ENCODE measurements at places on chromosomes 1 and 21. TPM values are rescaled to one million over a fixed set of nuclear protein-coding genes. Genes with fewer than 3 reads are reported as not detected.

DNA sequence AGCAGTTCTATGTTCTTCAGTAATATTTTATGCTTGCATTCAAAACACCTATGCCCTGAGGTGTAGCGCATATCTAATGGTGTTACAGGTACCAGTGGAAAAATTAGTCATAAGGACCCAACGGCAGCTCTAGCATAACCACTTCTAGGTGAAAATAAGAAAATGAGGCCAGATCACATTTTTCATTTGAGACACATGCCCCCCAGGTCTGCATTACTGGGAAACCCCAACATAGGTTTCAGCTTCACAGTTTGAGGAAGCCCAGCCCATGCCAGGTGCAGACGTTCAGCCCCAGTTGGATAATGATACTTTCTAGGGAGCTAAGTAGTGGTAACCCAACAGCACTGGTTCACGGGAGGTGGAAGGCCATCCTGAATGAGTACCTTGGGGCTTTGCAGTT is 129.8 kb downstream of the CNIH3 start:
- H3K27me3 ChIP-seq, result no peaks in the 10 kb centered on the region
- H3K4me3 ChIP-seq, result no peak overlapping the region
- no peaks in the 10 kb centered on the region for H3K4me1 ChIP-seq
- H3K36me3 ChIP-seq, result no peaks in the 10 kb centered on the region
- no peak for DNase-seq

DNA sequence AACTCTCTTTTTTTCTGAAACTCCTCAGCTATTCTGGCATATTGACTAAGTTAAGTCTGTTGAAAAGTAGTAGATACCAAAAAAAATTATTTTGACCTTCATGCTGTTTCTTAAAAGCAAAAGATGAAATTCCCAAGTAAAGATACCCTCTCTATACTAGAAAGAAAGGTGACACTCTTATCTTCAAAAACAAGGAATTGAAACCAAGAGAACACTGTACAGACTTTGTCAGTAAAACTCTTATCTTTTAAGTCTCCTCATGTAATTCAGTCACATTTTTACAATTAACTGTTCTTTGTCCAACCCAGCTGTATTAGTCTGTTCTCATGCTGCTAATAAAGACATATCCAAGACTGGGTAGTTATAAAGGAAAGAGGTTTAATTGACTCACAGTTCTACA is 496.2 kb downstream of the LTN1 start:
- no peaks in the 10 kb centered on the region for H3K27me3 ChIP-seq
- no peak for DNase-seq
- H3K36me3 ChIP-seq, result no peaks in the 10 kb centered on the region

- DNase-seq, result no peak
- no peak overlapping the region for H3K27ac ChIP-seq
- H3K4me3 ChIP-seq, result no peak overlapping the region
- peaks cover 96% of the 10 kb centered on the region for H3K36me3 ChIP-seq
- no peaks in the 10 kb centered on the region for H3K4me1 ChIP-seq
Observed at GRCh38 chr1:27891196-27891889, 19.0 kb downstream of the THEMIS2 start.

GRCh38 chr1:65418522-65419185 is 1.8 kb upstream of the LEPR start:
- no peak for DNase-seq
- no peaks in the 10 kb centered on the region for H3K36me3 ChIP-seq
- no peak overlapping the region for H3K4me3 ChIP-seq

DNA sequence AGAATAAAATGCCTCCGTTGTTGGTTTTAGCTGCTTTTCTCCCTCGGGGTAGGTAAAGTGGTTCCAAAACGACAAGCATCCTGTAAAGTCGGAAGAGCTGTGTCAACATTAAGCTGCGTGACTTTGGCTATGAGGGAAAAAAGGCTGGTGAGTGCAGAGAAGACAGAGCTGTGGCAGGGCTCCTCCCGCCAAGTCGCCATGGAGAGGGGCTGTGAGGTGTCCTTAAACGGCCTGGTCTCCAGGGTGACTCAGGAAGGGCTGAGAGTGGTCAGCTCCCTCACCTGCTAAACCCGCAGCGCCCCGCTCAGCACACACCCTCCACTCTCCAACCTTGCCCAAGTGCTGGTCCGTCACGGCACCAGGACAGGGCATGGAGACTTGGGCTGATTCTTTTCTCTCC is 91.6 kb upstream of the SAMD11 start:
- H3K36me3 ChIP-seq, result peaks cover 25% of the 10 kb centered on the region
- DNase-seq, result no peak
- no peaks in the 10 kb centered on the region for H3K4me1 ChIP-seq
- no peaks in the 10 kb centered on the region for H3K27me3 ChIP-seq

DNA sequence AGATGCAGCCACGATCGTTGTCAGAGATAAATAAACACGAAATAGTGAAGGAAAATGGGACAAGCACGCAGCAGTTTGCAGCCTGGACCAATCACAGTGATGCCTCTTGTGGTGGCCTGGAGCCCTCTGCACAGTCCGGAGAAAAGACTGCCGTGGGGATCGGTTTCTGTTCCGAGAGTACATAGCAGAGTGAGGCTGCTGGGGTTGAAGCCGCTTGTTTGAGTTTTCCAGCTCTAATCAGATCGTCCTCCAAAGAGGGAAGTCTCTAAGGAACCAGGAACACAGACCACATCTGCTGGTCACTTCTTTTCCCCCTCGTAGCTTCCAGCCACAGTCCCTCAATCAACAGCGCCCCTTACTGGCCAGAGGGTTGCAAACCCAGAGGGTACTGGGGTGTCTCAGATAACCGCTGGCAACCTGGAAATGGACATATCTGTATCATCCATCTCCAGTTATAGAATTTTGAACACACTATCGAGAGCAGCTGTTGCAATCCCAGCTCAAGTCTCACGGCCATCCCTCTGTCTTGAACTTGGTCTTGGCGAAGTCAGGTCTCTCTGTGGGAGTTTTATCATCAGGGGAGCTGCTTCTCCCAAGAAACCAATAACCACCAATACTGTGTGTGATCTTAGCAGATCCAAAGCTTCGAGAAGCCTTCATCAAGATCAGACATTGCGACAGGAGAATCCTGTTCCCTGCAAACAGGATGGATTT is 57.4 kb downstream of the OLIG1 start:
- no peak overlapping the region for H3K27ac ChIP-seq
- H3K4me3 ChIP-seq, result peak overlapping the region; percentile 23
- peak; percentile 87 for DNase-seq
- peaks cover 9% of the 10 kb centered on the region for H3K27me3 ChIP-seq
- H3K4me1 ChIP-seq, result peaks cover 7% of the 10 kb centered on the region
- no peaks in the 10 kb centered on the region for H3K36me3 ChIP-seq

- peaks cover 5% of the 10 kb centered on the region for H3K4me1 ChIP-seq
- H3K4me3 ChIP-seq, result no peak overlapping the region
- no peak overlapping the region for H3K27ac ChIP-seq
- H3K27me3 ChIP-seq, result no peaks in the 10 kb centered on the region
- no peaks in the 10 kb centered on the region for H3K36me3 ChIP-seq
- DNase-seq, result no peak
Observed at GRCh38 chr21:28334407-28334806, 658.3 kb downstream of the LTN1 start.

Gene LHX8
- total RNA-seq, result not detected

GRCh38 chr1:100516857-100517256 is 21.1 kb upstream of the GPR88 start:
- no peak for DNase-seq
- H3K27me3 ChIP-seq, result no peaks in the 10 kb centered on the region
- H3K4me1 ChIP-seq, result no peaks in the 10 kb centered on the region

Gene SDC3
- total RNA-seq, result 47.2 TPM

DNA sequence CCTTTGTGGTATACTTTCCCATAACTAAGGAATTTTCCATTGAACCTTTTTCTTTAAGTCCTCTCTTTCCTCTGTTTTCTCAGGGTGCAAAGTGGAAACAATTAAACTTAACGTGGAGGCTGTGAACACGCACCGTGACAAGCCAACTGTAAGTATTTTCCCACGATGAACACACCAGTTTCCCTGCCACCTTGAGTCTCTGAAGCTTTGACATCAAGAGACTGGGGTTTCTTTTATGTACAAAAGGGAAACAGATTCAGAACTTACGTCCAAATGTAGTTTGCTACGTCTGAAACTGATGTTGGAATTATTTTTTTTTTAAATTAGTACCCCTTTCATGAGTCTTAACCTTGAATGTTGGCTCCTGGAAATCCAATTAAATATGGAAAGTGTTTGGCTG is 17.2 kb upstream of the C4BPB start:
- H3K4me1 ChIP-seq, result peaks cover 31% of the 10 kb centered on the region
- H3K36me3 ChIP-seq, result peaks cover 90% of the 10 kb centered on the region
- no peak overlapping the region for H3K4me3 ChIP-seq
- no peak overlapping the region for H3K27ac ChIP-seq
- DNase-seq, result no peak

Gene SH3BGRL3
- total RNA-seq, result 7.2 TPM

DNA sequence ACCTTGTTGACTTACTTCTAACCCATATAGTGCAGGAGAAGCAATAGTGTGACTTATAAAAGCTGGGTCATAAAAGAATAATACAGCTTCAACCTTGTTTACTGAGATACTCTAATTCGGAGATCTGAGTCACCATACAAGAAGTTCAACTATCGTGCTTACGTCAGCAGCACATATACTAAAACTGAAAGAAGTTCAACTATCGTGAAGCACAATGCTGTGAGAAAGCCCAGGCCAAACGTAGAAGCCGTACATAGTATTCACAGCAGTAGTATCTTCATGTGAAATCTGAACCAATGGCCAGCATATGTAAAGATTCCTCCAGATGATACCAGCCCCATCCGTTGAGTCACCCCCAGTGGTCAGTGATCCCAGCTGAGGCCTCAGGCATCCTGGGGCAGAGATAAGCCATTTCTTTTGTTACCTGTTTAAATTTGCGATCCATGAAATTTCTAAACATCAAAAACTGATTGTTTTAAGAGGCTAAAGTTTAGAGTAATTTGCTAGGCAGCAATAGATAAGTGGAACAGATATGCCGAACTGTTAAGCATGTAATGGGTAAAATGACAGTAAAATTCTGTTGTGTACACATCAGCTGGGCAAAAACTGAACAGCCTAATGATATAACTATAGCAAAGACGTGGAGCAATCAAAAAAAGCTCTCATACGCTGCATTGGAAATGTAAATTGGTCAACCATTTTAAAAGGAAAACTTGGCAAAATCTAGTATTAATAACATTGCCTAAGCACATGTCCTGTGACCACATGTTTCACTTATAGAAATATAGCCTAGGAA is 53.9 kb upstream of the SAMD13 start:
- H3K4me3 ChIP-seq, result no peak overlapping the region
- DNase-seq, result no peak
- H3K27ac ChIP-seq, result no peak overlapping the region
- no peaks in the 10 kb centered on the region for H3K27me3 ChIP-seq

GRCh38 chr1:99963041-99963795 is 6.6 kb upstream of the SLC35A3 start:
- H3K36me3 ChIP-seq, result no peaks in the 10 kb centered on the region
- H3K4me1 ChIP-seq, result no peaks in the 10 kb centered on the region
- no peaks in the 10 kb centered on the region for H3K27me3 ChIP-seq
- no peak overlapping the region for H3K4me3 ChIP-seq

DNA sequence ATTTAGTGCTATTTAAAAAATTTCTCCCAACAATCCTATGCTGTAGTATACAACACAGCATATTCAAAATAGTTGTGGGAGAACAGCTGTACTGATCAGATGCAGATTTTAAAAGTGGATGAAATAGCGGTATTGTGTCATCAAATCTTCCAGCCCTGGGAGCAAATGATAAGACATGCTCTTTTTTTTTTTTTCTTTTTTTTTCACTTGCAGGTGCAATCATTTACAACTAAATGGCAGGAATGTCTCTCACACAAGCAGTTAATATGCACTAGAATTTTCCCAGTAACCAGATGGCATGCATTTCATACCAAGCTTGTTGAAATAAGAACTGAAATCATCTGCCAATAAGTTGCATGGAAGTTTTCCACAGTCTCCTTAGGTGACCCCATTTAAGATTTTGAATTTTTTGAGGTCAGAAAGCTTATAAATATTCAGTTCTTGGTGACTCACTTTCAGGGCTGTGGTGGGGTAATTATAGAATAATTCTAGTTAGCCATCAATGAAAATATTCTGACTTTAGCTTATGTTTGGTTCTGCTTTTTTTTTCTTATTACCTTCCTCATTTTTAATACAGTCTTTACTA is 623.9 kb upstream of the NR5A2 start:
- DNase-seq, result no peak
- no peaks in the 10 kb centered on the region for H3K27me3 ChIP-seq
- no peak overlapping the region for H3K27ac ChIP-seq
- no peaks in the 10 kb centered on the region for H3K4me1 ChIP-seq
- no peaks in the 10 kb centered on the region for H3K36me3 ChIP-seq
